ENCODE measurements at places on chromosomes 1 and 21.

GRCh38 chr1:211710566-211711314, 35.3 kb upstream of the NEK2 start:
- DNase-seq, result no peak

DNA sequence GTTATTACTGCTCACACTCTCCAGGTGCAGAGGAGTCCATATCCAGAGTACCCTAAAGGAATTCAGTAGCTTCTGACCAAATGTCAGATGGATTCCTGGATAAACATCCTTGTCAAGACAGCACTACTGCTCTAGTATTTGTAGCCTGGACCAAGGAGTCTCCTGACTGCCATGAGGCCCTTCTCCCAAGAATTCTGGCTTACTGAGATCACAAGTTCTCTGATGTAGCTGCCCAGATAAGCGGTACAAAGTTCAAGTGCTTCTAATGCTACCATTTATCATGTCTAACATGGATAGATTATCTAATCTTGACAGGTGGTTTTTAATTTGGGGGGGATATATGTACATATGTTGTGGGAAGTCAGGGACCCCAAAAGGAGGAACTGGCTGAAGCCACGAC, 196.6 kb upstream of the HMCN1 start:
- no peak for DNase-seq

DNA sequence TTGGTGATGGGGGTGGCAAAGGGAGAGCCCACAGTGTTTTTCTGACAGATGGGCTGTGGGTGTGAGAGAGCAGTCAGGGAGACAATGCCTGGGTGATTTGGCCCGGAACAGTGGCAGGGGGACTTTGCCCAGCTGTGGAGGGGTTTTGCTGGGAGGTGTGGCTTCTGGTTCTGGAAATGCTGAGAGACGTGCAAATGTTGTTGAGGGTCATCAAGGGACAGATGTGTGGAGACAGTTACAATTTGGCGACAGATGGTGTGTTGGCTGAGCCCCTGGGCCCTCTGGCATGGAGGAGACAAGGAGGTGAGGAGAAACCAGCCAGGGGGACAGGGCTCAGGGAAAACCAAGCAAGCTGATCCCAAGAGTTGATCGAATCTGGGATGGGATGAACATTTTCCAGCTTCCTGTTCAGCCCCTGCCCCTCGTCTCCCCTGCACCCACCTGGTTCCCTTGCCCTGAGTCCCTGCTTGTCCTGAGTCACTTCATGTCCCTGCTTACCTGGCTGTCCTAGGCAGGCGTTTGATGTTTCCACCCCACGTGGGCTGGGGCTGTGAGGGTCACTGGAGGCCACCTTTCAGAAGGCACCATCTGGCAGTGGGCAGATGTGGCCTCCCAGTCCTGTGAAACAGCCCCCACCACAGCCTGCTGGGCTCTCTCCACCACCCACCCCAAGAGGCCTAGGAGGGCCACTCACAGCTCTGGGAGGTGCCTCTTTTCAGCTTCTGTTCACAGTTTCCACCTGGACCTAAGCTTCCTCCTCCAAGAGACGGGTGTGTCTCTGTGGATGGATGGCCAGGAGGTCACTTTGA, 15.8 kb upstream of the ZNF678 start:
- no peak for DNase-seq

- no peak for DNase-seq
Observed at GRCh38 chr1:87243573-87243972, 85.1 kb upstream of the LMO4 start.

DNA sequence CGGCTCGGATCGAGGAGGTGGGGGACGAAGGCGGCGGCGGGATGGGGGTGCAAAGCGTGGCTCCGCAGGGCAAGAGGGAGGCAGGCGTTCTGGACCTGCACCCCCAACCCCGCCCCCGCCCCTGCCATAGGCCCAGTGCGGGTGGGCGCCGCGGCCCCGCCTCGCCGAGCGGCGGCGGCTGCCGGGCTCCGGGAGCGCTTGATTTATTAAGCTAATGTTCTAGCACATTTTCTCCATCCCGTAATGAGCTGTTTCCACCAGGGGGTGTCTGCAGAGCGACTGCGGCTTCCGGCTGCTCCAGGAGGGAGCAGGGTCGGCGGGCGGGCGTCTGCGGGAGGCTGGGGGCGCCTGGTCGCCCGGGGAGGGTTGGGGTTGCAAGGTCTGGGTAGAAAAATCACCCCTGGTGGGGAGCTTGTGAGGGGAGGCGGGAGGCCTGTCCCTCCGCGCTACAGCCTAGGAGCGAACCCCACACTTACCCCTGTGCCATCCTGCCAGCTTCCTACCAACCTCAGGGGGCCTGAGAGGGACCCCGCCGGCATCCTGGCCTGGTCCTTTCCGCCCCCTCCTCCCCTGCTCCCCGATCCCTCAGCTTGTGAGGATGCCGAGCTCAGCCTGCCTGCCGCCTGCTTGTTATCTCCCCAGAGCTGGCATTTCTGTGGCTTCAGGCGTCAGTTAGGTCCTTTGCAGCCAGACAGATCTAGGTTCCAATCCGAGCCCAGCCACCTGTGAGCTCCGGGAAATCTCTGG, 48.5 kb upstream of the ACOT11 start:
- no peak for DNase-seq

DNA sequence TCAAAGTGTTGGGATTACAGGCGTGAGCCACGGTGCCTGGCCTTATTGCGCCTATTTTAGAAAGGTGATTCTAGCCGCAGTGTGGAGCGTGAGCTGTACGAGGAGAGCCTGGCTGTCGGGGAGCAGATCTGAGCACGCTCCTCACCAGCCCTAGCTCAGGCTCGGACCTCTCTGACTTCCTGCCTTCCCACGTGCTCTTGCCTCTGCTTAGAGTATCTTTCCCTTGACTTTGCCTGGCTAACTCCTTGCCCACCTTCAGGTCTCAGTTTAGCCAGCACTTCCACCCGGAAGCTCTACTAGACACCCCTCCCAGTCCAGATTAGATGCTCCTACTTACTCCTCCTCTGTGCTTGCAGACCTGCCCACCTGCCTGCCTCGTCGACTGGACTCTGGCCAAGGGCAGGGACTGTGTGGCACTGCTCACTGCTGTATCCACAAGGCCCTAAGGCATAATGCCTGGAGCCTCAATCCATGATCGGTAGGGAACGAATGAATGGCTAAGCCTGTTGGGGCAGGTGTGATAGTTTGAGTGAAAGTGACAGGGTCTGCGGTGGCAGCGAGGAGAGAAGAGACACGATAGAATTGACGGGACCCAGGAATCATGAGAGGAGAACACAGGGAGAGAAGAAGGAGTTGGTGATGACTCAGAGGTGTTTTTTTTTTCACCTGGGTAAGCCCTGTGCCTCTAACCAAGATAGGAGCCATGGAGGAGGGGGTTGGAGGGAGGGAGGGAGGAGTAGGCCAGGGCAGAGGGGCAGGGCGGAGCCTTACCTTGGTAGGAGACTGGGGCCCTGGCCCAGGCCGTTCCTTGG, 28.1 kb upstream of the WASF2 start:
- DNase-seq, result no peak

DNA sequence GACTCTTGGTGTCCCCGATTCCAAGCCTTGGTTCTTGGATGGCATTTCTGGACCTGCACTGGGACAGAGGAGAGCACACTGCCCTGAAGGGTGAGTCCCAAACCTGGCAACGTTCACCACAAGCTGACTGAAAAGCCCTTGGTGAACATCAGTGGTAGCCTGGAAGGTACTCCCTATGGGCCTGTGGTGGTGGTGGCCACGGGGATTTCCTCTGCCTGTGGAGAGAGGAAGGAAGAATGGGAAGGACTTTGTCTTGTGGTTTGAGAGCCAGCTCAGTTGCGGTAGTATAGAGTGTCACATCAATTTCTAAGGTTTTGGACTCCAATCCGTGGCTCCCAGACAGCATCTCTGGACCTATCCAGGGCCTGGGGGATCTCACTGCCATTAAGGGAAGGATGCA, 50.7 kb downstream of the DNAH14 start:
- no peak for DNase-seq

DNA sequence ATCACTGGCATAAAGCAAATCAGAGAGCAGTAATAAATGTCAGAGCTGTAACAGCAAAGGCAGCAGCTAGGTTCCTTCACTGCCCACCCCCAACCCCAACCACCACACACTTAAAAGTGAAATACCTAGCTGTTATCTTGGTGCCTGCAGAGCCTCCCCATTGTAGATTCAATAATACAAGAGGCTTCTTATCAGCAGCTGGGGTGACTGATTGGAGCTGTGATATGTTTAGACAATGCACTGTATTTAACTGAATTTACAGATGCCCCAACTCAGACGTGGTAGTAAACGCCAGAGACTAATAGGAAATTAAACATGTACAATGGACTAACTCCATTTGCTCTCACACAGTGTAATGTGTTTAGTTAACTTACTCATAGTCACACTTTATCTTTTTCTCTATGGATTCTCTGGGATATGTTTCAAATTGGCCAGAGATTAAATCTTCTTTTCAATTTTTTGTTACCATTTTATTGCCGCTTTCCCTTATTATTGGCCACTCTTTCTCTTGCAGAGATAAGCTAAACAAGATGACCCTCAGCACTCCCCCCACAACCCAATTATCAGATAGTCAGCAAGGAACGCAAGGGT, 117.1 kb downstream of the ESRRG start:
- no peak for DNase-seq

DNA sequence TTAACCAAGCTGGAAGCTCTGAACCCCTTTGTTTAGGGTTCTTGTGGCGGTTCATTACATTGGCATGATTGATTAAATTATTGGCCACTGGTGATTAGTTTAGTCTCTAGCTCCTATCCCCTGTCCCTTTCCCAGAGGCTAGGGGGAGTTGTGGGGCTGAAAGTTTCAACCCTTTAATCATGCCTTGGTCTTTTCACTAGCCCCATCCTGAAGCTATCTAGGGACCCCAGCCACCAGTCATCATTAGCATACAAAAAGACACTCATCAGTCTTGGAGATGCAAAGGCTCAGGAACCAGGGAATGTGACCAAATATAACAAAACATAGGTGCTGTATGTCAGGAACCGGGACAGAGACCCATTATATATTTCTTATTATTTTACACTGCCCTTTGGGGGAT, 34.7 kb upstream of the SNX27 start:
- no peak for DNase-seq

GRCh38 chr1:54298284-54299033, 98.5 kb downstream of the MRPL37 start:
- DNase-seq, result no peak

GRCh38 chr1:26767714-26768113, 20.0 kb upstream of the PIGV start:
- no peak for DNase-seq

GRCh38 chr1:171433451-171433850, 51.9 kb upstream of the PRRC2C start:
- no peak for DNase-seq

GRCh38 chr1:53618500-53619366, 120.2 kb downstream of the GLIS1 start:
- DNase-seq, result no peak

DNA sequence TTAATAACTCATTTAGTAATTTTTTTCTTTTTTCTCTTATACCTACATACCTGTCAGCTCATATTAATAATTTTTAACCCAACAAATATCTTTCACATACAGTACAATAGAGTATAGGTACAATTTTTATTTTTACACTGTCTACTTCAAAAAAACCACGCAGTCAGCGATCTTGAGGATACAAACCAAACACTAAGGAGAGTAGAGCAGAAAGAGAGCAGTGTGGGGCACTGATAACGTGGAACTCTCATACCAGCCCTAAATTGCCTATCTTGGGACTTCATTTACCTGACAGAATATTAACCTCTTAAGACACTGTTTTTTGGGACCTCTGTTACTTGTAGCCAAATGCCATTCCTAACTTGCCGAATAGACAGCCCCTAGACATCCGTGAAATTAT, 5.5 kb downstream of the TRMT1L start:
- no peak for DNase-seq

DNA sequence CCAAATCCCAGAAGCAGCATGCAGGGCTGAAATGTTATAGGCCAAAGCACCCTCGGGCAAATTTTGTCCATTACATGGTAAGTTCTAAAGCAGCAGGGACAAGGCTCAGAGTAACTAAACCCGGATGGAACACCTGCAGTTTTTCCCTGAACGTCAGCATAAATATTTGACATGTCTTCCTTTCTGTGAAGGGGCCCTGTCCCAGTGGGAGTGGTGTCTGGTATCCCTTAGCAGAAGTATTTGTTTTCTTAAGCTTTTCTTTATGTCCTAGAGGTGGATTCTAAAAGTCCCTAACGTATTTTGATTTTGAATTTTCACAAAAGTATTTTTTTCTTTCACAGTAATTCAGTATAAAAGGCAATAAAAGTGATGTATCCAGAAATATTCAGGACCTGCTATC, 223.9 kb downstream of the ST6GALNAC3 start:
- DNase-seq, result no peak

- DNase-seq, result no peak
Observed at GRCh38 chr1:66393586-66394287, 140.2 kb upstream of the SGIP1 start.

GRCh38 chr1:201988601-201989000, 6.2 kb downstream of the RNPEP start:
- DNase-seq, result no peak

DNA sequence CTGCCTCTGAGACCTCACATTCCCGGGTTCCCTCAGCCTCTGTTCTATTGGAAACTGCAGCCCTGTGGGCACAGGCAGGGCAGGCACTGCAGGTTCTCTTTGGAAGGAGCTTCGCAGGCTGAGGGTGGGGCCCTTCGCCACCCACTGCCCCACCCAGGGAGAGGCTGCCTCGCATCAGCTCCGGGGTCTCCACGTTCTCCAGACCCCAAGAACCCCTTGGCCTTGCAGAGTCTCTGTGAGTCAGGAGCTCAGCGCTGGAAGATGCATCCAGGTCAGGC, 8.6 kb upstream of the C1orf159 start:
- DNase-seq, result no peak

- DNase-seq, result no peak
Observed at GRCh38 chr1:41447995-41448770, 36.3 kb downstream of the EDN2 start.

- DNase-seq, result no peak
Observed at GRCh38 chr21:33670076-33670978, 28.0 kb downstream of the ITSN1 start.

DNA sequence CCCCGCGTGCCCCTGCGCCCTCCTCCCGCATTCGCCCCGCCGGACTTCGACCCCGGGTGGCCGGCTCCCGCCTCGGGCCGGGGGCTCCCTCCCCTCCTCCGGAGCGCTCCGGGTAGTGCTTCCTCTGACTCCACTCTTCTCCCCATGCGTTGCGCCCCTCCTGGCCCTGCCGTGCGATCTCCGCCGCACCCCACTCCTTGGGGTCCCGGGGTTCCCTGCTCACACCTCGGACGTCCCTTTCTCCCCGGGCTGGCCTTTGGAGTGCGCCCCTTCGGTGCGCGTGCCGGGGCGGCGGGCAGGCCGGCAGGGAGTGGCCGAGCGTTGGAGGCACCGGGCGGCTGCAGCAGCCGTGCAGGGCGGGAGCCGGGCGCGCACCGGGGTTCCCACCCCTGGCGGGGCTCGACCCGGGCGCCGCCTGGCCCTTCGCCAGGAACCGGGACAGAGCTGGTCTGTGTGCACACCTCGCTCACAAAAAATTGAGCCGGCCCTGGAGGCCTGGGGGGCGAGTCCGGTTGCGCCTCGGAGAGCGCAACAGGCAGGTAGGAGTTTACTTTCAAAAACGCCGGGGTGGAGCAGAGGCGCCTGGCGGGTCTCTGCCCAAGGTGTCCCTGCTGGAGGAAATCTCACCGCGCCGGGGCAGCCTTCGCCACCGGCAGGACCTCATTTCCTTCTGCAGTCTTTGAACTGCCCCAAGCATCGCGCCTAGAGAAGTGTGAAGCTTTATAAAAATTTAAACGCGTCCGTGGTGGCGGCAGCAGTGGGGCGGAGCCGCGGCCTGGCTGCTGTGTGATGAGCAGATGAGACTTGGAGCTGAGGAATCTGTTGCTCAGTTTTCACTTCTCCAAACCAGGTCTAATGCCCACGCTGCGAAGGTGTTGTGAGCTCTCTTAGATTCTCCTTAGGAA, 650 bp downstream of the VANGL1 start:
- no peak for DNase-seq

- DNase-seq, result no peak
Observed at GRCh38 chr1:100423832-100424337, 71.6 kb downstream of the CDC14A start.
